Stimulated activated CD4-positive, alpha-beta T cell treated with anti-CD3 and anti-CD28 coated beads, Interleukin-15, amount 100 ng/mL, for 1 hour (primary cell): ENCODE measurements at places on chromosomes 11 and 22.

GRCh38 chr11:130980071-130980862 is 64.0 kb upstream of the SNX19 start:
- no peak for DNase-seq

DNA sequence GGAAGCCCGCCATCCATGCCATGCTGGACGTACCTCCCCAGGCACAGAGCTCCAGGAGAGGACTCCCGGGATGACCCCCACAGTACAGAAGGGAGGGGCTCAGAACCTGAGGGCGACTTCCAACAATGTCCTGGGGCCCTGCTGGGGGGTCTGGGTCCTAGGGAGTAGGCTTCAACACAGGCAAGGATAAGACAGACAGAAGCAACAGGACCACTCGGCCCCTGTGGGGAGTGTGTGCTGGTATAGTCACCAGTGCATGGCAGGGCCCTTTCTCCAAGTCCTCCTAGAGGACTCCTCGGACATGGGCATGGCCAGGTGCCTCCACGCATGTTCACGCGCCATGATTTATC is 16.8 kb downstream of the TTLL12 start:
- no peak for DNase-seq

DNA sequence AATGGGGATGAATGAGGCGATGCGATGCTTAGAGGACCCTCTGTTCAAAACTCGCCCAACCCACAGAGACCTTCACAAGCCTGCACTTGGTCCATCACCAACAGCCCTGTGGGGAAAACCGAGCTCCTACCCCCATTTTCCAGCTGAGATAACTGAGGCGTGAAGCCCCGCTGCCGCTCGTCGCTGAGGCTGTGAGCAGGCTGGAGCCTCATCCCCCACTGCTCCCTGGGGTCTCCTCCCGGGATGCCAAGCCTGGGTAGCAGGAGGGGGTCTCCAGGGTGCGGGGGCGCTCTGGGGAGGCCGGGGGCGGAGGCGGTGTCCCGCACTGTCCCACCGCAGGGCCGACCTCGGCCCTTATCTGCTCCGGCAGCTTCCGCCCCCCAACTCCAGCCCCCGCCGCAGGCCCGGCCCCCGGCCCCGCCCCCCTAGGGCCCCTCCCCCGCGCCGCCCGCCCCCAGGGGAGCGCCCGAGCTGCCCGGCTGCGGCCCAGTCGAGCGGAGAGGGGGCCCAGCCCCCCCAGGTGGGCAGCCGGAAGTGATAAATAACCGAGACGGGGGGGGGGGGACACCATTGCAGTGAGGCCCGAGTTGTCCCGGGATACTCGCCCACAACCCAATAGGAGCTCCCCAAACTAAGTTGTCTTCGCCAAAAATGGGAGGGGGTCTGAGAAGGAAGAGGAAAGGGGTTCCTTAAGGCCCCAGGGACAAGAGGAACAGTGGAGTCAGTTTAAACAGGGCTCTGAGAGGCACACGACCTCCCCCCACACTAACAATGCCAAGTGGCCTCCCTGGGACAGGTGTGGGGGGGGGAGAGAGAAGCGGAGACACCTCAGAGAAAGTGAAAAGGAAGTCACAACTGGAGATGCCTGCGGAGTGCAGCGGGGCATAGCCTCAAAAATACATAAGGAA is 8.3 kb upstream of the SLC39A13 start:
- DNase-seq, result no peak

GRCh38 chr11:38305682-38306081 is 1707.6 kb upstream of the RAG2 start:
- DNase-seq, result no peak

- no peak for DNase-seq
Measured at GRCh38 chr11:36381015-36381360, 84.9 kb downstream of the PRR5L start.

DNA sequence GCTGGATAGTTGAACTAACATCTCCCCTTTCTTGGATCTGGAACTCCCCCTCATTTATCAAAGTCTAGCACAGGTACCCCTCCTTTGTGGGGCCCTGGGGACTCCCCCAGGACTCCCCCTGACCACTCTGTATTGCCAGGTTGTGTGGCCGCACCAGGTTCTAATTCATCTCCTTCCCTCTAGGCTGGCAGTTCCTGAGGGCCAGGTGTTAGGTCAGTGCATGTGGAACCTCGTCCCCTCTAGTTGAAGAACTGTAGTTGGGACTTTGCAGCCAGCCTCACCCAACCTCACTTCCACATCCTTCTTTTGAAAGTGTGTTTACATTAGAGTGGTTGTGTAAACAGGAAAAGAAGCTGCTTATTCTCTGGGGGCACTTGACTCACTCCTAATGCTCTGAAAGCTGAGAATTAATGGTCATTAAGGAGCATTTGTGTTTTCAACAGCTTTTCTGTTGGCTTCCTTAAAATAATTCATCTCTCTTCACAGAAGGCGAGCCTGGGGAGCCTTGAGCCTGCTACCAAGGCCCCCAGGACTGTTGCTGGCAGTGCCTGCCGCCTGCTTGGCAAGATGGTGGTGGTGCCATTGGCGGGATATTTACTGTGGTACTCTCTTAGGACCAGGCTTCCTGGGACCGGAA is 11.8 kb downstream of the UPB1 start:
- DNase-seq, result no peak
